ENCODE measurements at places on chromosomes 7 and 10. TPM values are rescaled to one million over a fixed set of nuclear protein-coding genes. Genes with fewer than 3 reads are reported as not detected.

DNA sequence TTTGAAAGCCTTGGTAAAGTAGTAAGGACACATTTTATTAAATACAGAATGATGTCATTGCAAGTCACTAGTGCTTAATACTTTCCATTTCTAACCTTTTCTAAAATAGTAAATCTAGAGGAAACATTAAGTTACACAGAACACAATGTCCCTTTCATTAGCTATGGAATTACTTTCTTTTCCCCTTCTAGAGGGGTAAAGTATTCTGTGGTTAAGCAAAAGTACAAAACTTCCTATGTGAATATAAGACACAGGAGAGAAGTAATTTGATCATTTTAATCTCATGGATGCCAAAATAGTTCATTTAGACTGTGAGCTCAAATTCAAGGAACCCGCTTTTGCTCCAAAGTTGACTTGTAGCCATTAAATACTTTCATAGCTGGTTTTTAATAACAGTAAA, 49.8 kb downstream of the SEMA3E start:
- DNase-seq: no peak

Gene RNLS
- 22.5 TPM for total RNA-seq

Gene C7orf33
- not detected for total RNA-seq

GRCh38 chr10:76399226-76399625, 967.8 kb downstream of the LRMDA start:
- DNase-seq: no peak

- no peak for DNase-seq
These were observed 1.8 kb upstream of the OPN4 start for GRCh38 chr10:86652361-86653202.

DNA sequence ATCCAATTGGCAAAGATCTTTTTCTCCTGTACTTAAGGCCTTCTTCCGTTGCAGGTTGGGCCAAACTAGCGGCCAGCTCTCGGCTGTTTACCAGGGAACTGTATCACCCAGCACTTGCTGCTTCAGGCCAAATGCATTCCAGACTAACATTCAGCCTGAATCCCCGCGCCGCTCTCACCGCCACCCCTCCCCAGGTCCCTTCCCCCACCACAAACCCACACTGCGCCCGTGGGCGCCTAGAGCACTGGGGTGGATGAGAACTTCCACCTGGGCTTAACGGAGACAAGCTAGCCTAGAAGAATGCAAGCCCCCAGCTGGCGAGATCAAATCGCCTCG, 676 bp downstream of the TCAF1 start:
- peak; percentile 70 for DNase-seq

DNA sequence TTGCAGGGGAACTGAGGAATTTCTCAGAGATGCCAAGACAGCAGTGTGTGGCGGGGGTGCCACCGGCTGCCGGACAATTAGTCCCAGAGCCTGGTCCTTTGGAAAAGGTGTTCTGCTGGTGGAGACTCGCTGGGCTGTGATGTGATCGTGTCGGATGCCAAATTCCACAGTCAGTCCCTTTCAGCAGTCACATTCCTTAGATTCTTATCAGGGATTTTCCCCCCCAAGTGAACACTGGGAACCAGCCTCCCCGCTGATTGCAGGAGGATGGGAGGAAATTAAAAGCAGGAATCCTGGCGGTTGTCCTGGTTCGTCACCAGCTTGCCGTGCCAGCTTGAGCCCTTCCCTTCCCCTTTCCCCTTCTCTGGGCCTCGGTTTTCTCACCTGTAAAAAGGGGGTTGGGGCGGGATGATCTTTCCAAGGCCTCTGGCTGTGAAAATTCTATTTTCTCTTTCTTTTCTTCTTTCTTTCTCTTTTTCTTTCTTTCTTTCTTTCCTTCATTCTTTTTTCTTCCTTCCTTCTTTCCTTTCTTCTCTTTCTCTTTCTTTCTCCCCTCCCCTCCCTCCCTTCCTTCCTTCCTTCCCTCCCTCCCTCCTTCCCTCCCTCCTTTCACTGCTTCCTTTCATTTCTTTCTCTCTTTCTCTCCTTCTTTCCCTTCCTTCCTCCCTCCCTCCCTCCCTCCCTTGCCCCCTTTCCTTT, 39.6 kb downstream of the COL26A1 start:
- no peak for DNase-seq

- DNase-seq: no peak
These were observed 133.4 kb downstream of the EVX1 start for GRCh38 chr7:27375958-27376357.

Gene MSRB2
- 166 TPM for total RNA-seq

DNA sequence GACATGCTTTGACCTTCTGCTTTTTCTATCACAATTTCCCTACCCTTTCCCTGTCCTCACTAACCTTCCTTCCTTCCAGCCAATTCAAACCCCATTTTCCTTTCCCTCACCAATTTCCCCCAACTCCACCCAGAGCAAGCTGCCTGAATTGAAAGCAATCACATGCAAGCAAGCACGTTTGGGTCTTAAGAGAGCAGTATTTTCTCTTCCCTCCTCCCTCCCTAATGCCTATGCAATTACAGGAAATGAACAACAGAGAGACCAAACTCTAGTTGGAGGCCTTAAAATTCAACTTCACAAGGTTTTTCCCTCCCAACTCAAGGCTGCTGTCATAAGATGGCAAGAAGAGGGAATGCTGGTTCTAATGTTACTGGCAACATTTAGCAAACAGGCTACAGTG, 117.2 kb downstream of the MYOF start:
- no peak for DNase-seq

- no peak for DNase-seq
These were observed 66.9 kb upstream of the SFMBT2 start for GRCh38 chr10:7477538-7478334.

DNA sequence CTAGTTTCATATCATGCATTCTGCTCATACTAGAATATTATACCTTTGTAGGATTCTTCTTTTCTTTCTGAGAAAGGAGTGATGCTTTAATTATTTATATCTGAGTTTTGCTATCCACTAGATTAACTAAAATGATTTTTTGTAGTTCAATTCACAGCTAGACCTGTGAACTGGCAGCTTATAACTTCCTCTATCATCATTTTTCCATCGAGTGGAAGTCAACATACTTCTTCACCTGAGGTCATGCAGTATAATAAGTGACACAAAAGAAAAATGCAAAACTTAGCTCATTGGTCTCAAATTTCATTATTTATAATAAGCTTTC, 8.0 kb downstream of the LRRN3 start:
- DNase-seq: no peak

DNA sequence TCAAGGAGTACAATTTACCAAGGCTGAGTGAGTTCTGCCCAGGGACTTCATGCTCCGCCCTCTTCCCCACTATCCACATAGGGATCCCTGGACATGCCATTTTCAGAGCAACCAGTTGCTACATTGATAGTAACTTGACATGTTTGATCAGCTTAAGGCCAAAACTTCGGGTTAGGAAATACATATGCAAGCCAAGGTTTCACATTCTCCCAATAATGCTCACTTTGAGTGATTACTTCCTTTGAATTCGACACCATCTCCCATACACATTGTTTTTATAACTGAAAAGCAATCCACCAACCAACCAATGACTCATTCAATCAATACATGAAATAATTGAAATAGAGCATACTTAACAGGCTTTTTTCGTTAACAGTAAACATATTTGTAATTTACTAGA, 137.9 kb downstream of the GLI3 start:
- DNase-seq: no peak

GRCh38 chr7:40622941-40623501, 488.2 kb downstream of the SUGCT start:
- no peak for DNase-seq

Gene COL13A1
- 0.89 TPM for total RNA-seq

Gene LEP
- total RNA-seq: 0.86 TPM

Gene PHKG1
- 31.3 TPM for total RNA-seq

DNA sequence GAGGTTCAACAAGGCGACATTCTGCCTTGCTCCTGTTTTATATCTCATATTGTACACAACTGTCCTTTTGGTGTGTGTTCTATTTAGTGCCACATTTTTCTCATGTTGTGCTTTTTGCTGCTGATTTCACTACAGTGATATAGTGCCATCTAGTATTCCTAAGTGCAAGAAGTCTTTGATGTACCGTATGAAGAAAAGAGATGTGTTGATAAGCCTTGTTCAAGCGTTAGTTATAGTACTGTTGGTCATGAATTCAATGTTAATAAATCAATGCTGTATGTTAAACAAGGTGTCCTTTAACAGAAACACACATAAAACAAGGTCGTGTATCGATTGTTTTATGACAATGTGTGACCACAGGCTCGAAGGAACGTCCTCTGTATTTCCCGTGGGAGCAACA, 939.4 kb downstream of the GATA3 start:
- DNase-seq: no peak

Gene TMEM176B
- 33.4 TPM for total RNA-seq

DNA sequence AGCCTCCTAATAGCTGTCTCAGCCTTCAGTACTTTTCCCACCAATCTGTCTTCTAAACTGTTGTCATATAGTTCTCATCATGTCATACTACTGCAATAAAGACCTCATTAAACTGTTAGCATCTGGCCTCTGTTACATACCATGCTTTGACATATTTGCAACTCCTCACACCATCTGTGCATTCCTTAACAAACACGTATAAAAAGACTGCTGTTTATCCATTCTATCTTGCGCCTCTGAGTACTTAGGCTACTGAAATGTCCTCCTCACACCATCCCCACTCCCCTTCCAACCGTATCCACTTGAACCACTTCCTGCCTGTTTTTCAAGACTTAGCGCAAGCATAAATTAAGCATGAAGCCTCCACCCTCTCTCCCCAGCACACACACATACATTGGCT, 41.6 kb downstream of the SLC16A9 start:
- DNase-seq: no peak

Gene PON3
- 0.56 TPM for total RNA-seq

- DNase-seq: no peak
These were observed 53.5 kb downstream of the DNAJB9 start for GRCh38 chr7:108623220-108623619.

DNA sequence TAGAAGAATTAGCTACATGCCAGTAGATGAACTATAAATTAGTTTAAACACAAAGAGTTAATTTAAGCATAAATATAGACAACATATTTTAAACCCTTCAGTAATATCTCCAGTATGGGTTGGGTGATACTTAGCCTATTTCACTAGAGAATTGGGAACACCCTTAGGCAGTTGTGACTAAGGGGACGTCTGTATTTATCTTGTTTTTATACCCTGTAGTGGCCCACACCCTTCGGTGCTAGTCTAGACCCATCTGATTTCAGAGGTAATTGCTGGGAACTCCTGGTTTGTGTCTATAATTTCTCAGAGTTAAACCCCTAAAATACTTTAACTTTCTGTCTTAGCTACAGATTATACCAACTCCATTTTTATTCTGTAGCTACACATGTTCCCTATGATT, 11.5 kb upstream of the STEAP4 start:
- DNase-seq: no peak

DNA sequence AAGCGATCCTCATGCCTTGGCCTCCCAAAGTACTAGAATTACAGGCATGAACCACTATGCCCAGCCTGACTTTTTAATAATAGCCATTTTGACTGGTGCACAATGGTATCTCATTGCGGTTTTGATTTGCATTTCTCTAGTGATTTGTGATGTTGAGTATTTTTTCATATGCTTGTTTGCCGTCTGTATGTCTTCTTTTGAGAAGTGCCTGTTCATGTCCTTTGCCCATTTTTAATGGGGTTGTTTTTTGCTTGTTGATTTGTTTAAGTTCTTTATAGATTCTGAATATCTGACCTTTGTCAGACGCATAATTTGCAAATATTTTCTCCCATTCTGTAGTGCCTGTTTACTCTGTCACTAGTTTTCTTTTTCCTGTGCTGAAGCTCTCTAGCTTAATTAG, 219.2 kb upstream of the CTBP2 start:
- DNase-seq: no peak
